ENCODE measurements at places on chromosomes 11 and 22.

DNA sequence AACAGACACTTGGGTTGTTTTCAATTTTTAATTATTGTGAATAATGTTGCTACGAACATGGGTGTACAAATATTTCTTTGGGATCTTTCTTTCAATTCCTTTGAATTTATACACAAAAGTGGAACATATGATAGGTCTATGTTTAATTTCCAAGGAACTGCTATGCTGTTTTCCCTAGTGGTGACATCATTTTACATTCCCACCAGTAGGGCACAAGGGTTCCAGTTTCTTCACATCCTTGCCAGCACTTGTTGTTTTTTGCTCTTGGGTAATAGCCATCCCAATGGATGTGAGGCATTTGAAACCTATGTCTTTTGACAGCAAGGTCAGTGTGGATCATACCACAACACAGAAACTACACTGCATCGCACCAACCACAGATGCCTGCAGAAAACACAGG, 41.8 kb upstream of the SCN3B start:
- DNase-seq = no peak

DNA sequence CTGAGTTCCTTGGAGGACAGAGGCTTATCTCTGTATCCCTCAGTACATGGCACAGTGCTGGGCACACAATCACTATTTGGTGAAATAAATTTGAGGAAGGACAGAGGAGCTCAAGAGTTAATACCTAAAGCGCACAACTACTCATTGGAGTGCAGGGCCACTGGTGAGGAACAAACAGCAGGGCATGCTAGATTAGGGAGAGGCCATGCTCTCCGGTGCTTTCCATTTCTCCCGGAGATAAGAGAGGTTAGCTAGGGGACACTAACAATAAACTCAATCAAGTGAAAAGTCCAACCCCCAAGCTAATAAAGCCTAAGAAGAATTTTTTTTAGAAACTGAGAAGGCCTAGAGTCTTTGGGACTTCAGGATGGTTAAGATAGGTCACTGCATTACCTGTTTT, 29.1 kb downstream of the NFRKB start:
- no peak for DNase-seq

DNA sequence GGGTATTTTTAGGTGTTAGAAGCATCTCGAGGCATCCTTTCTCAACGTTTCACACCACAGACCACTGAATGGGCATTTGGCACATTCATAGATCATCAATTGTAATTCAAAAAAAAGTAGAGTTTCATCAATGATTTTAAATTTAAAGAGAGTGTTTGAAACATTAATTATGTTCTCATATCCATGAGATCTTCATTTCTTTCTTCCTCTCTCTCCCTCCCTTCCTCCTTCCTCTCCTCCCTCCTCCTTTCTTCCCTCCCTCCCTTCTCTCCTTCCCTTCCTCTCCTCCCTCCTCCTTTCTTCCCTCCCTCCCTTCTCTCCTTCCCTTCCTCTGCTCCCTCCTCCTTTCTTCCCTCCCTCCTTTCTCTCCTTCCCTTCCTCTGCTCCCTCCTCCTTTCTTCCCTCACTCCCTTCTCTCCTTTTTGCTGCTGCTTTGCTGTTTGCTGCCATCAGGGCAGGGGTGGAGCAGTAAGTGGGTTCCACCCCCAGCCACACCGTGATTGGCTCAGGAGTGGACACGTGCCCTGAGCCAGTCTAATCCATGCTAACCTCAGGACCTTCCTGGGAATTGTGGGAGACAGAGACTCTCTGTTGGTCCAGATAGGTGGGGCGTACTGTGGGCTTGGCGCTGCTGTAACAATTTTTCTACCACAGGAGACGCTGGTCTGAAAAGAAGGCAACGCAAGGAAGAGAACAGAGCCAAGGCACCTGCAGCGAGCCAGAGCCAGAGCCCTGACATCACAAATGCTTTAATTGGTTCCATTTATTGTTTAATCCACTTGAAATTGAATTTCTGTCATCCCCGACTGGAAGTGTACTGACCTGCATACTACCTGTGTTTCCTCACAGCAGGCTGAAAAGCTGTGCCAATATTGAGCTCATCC, 33.7 kb upstream of the APOBEC3A start:
- no peak for DNase-seq

GRCh38 chr11:71112454-71112853, 139.9 kb downstream of the SHANK2 start:
- DNase-seq = no peak

DNA sequence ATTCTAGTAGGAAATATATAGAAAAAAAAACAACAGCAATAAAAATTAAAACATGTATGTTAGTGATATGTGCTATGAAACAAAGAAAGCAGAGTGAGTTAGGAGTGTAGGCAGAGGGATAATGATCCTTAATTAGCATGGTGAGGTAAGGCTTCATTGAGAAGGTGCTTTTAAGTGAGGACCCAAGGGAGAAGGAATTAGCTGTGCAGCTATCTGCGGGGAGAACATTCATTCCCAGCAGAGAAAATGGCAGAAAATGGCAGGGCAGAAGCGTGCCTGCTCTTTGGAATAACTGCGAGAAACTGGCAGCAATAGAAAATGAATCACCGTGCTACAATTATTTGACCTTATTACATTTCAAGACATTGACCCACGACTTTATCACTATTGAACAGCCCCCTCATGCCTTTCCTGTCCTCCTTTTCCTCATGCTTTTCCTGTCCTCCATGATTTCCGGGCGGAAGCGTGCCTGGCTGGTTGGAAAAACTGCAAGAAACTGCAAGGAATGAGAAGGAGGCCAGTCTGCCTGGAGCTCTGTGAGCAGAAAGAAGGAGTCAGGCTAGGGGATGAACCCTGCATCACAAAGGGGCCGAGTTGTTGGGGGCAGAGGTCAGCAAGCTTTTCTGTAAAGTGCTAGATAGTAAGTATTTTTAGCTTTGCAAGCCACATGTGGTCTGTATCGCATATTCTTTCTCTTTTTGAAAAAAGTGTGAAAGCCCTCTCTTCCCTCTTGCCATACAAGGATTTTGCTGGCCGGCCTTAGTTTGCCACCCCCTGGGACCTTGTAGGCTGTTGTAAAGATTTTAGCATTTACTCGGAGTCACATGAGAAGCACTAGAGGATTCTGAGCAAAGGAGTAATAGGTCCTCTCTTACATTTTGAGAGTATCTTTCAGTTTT, 37.1 kb upstream of the SWAP70 start:
- DNase-seq = no peak

- DNase-seq = no peak
Measured at GRCh38 chr11:42768576-42768975, 543.2 kb upstream of the API5 start.

- no peak for DNase-seq
Measured at GRCh38 chr11:69828971-69829344, 9.7 kb upstream of the FGF3 start.

DNA sequence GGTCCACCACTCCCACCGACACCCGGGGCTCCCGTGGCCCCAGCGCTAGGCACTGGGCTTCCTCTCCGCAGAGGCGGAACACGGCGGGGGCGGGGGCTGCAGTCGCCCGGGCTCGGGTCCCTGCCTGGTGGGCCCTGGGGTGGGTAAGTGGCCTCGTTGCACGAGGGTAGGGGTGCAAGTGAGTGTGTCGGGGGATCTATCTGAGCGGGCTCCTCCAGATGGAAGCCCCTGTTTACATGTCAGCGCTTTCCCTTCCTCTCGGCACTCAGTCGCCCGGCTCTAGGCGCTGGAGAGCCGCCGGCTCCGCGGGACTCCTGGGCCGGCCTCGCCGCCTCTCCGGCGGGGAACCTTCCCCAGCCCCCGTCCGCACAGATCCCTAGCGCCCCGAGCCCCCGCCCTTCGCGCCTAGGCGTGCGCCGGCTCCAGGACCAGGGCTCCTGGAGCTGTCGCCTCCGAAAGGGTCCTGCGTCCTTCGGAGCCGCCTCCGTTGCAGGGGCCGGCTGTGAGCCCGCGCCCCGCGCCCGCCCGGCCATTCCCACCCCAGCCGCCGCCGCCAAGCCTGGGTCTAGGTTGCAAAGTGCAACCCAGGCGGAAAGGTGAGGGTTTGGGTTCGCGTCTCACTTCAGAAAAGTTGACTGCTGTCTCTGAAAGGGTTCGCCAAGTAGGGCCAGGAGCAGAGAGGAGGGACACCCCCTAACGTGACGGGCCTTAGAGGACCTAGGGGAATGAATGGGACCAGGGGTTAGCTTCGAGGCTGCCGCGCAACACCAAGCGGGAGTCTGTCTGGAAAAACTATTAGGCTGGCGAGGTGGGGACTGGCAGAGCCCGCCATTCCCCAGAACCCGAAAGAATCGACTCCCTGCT, 978 bp downstream of the FLI1 start:
- no peak for DNase-seq

All from stimulated activated CD8-positive, alpha-beta memory T cell treated with anti-CD3 and anti-CD28 coated beads, Interleukin-7, amount 100 ng/mL, for 1 hour (primary cell).